Lung (tissue), 17 donors: ENCODE measurements at places on chromosomes 11 and 22. TPM values are rescaled to one million over a fixed set of nuclear protein-coding genes. Genes with fewer than 3 reads are reported as not detected.

DNA sequence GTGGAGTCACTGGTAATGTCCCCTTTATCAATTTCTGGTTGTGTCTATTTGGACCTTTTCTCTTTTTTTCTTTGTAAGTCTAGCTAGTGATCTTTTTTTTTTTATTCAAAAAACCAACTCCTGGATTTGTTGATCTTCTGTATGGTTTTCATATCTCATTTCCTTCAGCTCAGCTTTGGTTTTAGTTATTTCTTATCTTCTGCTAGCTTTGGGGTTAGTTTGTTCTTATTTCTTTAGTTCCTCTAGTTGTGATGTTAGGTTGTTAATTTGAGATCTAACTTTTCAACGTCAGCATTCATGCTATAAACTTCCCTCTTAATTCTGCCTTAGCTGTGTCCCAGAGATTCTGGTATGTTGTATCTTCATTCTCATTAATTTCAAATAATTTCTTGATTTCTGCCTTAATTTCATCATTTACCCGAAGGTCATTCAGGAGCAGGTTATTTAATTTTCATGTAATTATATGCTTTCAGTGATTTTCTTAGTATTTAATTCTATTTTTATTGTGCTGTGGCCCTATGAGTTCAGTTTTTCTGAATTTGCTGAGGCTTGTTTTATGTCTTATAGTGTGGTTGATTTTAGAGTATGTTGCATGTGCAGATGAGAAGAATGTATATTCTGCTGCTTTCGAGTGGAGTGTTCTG lies 29.0 kb downstream of the PI4KA start:
- DNase-seq: no peak

- DNase-seq: peak; percentile 58
These were observed 304.8 kb upstream of the SORL1-AS1 start for GRCh38 chr11:121757480-121758125.

DNA sequence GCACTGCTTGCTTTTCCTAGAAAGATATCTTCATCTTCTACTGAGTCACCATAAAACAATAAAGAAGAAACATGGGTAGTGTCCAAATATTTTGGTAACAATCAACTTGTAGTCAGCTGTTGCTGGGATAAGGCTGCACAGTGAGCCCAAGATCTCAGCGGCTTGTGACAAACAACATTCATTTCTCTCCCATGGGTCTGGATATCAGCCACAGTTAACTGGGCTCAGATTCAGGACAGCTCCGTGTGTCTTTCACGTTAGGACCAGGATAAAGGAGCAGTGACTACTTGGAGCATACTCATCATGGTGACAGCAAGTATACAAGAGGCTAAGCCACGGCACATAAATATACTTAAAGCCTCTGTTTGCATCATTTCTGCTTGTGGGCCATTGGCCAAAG lies 27.9 kb upstream of the GRK3 start:
- DNase-seq: peak; percentile 60

DNA sequence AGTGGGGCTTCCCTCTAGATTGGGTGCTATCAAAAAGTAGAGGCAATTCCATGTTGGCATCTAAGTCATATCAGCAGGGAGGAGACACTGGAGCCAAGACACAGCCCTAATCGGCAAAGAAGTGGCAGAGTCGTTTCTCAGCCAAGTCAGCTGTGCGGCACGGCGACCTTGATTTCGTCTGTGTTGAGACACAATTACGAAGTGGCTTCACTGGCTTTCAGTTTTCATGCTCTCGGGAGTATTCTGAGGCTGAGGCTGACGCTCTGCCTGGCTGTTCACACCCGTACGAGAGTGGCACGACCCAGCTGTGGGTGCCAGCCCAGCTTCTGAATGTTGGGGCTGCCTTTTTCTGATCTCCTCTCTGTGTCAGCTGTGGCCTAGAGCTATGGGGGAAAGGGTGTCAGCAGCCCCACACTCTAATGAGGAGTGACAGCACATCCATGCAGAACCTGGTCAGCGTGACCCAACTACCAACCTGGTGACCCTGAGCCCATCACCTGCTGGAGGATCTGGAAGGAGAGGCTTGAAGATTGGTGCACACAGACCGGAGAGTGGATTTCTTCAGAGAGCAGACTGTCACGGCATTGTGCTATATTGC lies 105.7 kb upstream of the TMEM45B start:
- no peak for DNase-seq

- peak; percentile 24 for DNase-seq
These were observed at the start of gene PLAAT3 for GRCh38 chr11:63614136-63614671. PLAAT3 (minus strand) TSS chr11:63614433; CDS start chr11:63614014, 419 bp downstream.

CYP2D6 gene
- 0.80 TPM for polyA plus RNA-seq

FBLN1 gene
- 116 TPM for polyA plus RNA-seq

PAMR1 gene
- polyA plus RNA-seq: 0.87 TPM

ADSL gene
- 62.9 TPM for polyA plus RNA-seq
